ENCODE measurements at places on chromosomes 5 and 9. TPM values are rescaled to one million over a fixed set of nuclear protein-coding genes. Genes with fewer than 3 reads are reported as not detected.

GRCh38 chr9:99825172-99826046, 3.7 kb downstream of the NR4A3 start:
- DNase-seq, result no peak

DNA sequence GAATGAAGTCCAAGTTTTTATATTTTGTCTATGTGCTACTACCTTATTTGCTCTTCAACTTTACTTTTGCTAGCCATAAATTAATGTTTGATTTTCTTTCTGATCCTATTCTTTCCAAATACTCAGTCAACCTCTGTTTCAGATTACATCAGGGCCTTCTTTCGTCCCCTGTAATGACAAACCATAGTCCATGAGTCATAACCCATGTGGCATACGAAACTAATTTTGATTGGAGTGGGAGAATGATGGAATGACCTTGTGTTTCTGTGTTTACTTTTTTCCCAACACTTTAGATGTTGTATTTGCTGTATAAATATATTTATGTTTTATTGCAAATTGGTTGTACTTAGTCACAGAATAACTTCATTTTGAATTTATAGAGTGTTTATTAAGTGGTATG, 1043.1 kb downstream of the DTWD2 start:
- DNase-seq, result no peak

- no peak for DNase-seq
Measured at GRCh38 chr5:68449380-68449779, 233.8 kb downstream of the PIK3R1 start.

- no peak for DNase-seq
Measured at GRCh38 chr9:84300271-84300670, 40.3 kb downstream of the SLC28A3 start.

- no peak for DNase-seq
Measured at GRCh38 chr5:74040811-74041491, 415.0 kb downstream of the ARHGEF28 start.

GRCh38 chr5:83871533-83872395, 151.1 kb upstream of the HAPLN1 start:
- no peak for DNase-seq

DNA sequence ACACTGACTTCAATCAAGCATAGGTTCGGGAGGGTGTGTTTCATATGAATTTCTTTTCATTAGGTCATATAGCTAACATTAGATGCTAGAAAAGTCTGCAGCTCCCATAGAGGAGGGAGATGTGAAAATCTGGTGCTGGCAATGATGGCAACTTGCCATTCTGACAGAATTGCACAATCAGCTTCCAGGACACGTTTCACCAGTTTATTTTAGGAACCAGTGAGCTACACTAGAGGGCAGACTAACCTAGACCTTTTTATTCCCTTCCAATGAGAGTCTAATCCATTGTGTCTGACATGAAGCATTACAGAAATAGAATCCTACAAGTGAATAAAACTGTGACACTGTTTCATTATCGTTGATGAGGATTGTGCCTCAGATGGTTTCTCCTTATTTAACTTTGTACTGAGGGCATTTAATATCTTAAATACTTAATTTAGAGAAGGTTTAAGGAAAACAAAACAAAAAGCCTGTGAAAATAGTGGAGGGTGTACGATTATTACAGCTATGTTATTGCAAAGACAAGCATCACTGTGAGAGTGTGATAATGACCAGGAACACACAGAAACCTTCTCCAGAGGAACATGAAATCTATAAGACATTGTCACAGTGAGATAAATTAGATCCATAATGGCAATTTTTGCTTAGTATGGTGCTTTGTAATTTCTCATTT, 363.3 kb upstream of the RPS23 start:
- DNase-seq, result peak; percentile 24

DNA sequence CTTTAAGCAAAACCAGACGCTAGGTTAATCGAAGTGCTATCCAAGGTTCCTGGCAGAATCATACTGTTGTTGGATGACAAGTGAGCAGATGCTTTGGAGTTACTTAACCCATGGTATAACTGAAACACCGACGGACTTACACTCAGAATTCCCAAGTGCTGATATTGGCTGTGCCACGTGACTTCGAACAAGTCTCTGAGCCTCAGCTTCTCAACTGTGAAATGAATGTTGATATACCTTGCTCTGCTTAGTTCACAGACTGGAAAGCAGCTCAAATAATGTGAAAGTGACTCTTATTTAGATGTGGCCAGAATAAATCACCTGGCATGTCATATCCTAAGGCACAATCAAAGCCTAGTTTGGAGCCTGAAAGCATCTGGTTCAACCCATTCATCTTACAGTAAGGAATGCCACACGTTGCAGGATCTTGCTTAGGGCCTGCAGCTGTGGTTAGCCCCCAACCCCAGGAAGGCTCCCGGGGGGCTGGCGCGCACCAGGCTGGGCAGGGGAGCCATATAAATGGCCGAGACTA, 759 bp downstream of the GEMIN5 start:
- no peak for DNase-seq

- no peak for DNase-seq
Measured at GRCh38 chr5:105751908-105752307, 1918.8 kb downstream of the EFNA5 start.

DNA sequence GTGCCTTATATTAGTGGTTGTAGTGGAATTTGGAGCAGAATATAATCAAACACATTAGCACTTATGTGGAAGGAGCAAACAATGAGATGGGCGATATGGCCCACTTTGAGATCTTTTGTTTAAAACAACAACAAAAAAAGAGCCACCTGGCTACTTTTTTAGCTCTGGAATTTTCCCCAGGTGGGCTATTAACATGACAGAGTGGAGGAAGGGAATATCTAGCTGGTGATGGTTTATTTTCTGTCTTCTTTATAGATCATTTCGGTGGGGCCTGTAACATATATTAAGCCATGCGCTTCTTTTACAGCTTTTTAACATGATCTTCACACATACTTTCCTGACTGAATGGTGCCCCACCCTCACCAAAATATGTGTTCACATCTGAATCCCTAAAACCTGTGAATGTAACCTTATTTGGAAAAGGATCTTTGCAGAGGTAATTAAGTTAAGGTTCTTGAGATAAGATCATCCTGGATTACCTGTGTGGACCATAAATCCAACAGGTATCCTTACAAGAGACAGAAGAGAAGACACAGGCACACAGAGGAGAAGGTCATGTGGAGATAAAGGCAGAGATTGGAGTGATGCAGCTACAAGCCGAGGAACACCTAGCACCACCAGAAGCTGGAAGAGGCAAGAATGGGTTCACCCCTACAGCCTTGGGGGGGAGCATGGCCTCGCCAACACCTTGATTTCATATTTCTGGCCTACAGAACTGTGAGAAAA, 16.6 kb upstream of the ENTREP1 start:
- DNase-seq, result no peak

DNA sequence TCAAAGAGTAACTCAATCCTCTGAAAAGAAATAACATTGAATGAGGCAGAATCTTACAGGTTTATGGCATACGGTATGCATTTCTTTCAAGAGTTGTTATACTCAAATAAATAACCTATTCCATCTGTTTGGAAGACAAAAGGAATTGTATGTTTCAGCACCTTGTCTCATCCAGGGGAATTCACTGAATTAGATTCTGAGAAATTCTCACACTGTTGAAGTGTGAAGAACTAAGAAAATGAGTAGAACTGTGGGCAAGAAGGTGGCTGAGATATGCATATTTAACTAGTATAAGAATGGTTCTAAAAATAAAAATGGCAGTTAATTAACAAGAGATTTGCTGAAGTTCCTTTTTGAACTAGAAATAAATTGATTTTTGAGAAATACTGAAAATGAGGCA, 279.3 kb upstream of the DAP start:
- no peak for DNase-seq

DNA sequence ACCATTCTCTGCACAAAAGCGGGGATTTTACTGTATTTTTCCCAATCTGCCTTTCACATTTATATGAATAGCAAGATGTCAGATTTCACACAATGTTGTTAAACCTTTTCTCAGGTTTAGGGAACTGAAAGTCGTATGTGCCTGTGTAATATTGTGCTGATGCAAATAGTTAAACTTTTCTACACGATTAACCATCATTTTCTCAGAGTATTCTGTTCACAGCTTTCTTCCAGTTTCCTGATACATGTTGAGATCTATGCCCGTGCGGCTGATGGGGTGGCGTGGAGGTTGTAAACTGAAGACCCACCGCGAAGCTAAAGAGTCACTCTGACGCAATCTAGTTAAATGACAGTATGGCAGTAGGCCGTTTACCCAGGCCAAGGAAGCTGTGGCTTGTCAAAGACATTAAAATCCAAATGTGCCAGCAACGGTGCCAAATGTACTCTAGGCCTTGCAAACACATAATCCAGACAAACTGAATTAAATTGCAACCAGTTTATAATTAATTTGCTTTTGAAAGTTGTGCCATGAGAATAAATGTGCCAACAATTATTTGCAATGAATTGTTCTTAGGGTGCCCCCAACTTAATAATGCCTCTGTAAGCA, 145.7 kb downstream of the EBF1 start:
- DNase-seq, result no peak

TEX48 gene
- not detected for total RNA-seq

FRMD3 gene
- 1.1 TPM for total RNA-seq

COL23A1 gene
- not detected for total RNA-seq

SHROOM1 gene
- total RNA-seq, result 2.0 TPM

CAMK4 gene
- total RNA-seq, result 80.7 TPM

C5orf24 gene
- 25.3 TPM for total RNA-seq

IRX2 gene
- not detected for total RNA-seq

CCDC192 gene
- total RNA-seq, result not detected

SLC6A18 gene
- not detected for total RNA-seq

Data from activated CD8-positive, alpha-beta T cell treated with anti-CD3 and anti-CD28 coated beads for 36 hours (primary cell).